ENCODE measurements at places on chromosomes 13 and 19.

DNA sequence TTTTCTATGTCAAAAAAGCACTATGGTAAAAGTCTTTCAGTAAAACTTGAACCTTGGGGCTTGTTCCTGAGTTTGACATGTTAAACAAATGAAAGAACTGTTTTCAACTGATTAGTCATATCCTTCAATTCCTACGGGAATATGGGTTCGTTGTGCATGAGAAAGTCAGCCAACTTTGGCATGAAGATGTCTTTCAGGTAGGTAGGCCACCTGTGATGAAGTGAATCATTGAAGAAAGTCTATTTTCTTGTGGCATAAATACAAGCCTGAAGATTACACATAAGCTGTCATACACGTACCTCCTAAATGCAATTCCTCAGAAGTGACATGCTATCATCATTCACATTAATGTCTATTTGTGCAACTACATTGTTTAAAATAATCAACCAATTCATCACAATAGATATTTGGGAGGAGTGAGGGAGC lies 513.0 kb downstream of the IRS2 start:
- no peak for DNase-seq

- no peak for DNase-seq
Observed at GRCh38 chr13:57632276-57633140, 964 bp downstream of the PCDH17 start.

GRCh38 chr13:43732726-43733125 lies 54.0 kb downstream of the ENOX1 start:
- no peak for DNase-seq

DNA sequence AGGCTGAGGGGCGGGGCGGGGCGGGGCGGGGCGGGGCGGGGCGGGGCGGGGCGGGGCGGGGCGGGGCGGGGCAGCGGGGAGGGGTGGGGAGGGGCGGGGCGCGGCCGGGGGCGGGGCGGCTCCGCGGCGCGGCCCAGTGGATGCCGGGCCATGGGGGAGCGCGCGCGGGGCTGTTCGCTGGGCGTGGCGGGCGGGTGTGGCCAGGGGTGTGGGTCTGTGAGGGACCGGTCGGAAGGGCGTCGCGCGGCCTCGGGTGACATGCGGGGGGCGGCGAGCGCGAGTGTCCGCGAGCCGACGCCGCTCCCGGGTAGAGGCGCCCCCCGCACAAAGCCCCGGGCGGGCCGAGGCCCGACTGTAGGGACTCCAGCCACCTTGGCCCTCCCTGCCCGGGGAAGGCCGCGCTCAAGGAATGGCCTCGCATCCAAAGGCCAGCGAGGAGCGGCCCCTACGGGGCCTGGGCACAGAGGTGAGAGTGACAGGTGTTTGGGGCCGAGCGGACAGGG lies at the start of gene ZFP28:
Gene ZFP28 (plus strand): TSS at position 188 of the 503 bp plus-strand sequence. CDS start 71 bp downstream, at position 259.
- no peak for DNase-seq

DNA sequence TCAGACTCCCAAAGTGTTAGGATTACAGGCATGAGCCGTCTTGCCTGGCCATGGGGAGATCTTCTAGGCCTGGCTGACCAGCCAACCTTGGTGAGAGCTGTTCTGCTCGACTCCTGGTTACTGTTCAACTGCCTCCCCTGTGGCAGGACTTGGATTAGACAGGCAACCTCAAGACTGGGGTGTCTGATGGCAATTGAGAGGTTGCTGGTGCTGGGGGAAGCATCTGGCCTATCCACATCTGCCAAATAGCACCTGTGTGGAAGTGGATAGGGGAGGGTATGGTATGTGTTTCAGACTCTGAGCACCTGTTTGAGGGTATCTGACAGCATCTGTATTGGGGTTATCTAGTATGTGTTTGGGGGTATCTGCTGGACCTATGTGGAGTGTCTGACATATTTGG lies 44.7 kb downstream of the ARHGEF18 start:
- DNase-seq = no peak

DNA sequence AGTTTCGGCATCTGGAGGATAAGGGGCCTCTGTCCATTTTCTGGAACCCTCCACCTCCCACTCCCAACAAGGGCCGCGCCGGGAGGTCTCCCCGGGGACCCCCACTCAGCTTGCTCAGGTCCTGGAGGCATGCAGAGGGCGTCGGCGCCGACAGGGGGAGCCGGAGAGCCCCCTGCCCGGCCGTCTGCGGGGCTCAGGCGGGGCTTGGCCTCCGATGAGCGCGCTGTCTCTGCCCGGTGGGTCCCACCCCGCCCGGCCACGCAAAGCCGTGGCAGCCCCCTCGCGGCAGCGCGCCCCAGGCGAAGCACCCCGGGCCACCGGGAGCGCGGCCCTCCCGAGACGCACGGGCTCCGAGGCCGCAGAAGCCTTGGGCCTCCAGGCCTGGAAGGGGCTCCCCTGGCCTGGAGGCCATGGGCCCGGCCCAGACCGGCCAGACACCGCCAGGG lies 149.7 kb upstream of the ZNF536 start:
- DNase-seq = no peak
